Mesendoderm (in vitro differentiated cells): ENCODE measurements at places on chromosomes 16 and 17.
A peak's percentile ranks its signal among the peaks of the same experiment; 100 is the strongest.

GRCh38 chr16:50038756-50039529 lies 13.9 kb downstream of the CNEP1R1 start:
- H3K27me3 ChIP-seq = no peaks in the 10 kb centered on the region
- peaks cover 2% of the 10 kb centered on the region for H3K4me1 ChIP-seq
- H3K36me3 ChIP-seq = no peaks in the 10 kb centered on the region
- DNase-seq = peak; percentile 76
- H3K27ac ChIP-seq = no peak overlapping the region
- H3K4me3 ChIP-seq = no peak overlapping the region

- H3K4me1 ChIP-seq = no peaks in the 10 kb centered on the region
- H3K27me3 ChIP-seq = no peaks in the 10 kb centered on the region
- no peak for DNase-seq
- no peak overlapping the region for H3K27ac ChIP-seq
- no peak overlapping the region for H3K4me3 ChIP-seq
Measured at GRCh38 chr16:50012182-50012581, 12.8 kb upstream of the CNEP1R1 start.

DNA sequence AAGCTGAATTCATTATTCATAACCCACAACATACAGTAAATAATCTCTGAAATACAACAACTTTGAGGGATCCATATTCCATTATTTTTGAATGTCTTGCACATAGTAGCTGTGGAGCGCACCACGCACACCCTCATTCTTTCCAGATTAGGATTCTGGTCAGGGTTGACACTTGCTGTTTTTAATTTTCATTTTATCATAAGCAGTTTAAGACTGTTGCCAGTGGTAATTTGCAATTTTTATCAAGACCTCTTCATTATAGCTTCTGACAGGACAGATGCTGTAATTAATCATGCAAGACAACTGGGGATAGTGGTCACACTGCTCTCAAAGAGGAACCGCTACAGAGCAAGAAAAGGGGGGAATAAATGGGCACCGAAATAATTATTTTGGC lies 109.7 kb downstream of the TOX3 start:
- H3K4me3 ChIP-seq = no peak overlapping the region
- H3K36me3 ChIP-seq = no peaks in the 10 kb centered on the region
- H3K27ac ChIP-seq = no peak overlapping the region
- H3K4me1 ChIP-seq = no peaks in the 10 kb centered on the region
- no peak for DNase-seq
- no peaks in the 10 kb centered on the region for H3K27me3 ChIP-seq

DNA sequence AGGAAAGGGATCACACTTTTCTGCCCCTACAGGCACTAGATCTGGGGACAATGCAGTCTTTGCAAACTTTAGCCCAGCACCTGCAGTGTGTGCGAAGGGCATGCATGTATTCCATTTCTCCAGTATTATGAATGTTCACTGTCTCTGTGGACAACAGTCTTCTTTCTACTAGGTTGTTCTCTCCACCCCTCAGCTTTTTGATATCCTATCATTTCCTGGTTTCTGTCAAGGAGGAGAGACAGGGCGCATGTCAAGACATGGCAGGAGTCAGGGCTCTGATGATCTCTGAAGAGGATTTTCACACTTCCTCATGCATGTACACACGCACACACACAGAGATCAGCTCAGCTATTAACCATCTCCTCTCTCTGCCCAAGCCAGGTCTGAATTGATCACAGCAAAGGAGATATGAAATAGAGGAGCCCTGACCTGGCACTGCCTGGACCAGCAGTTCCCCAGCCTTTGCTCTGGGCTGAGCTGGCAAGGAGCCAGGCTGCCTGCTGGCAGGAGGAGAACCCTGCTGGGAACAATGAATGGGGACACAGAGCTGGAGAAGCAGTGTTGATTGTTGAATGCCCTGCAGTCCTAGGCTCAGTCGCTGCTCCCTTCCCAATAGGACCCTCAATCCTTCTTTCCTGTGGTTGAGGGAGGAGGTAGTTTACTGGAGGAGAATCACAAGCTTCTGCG lies 2.6 kb downstream of the GPR179 start:
- no peak overlapping the region for H3K27ac ChIP-seq
- peak; percentile 66 for DNase-seq
- H3K36me3 ChIP-seq = no peaks in the 10 kb centered on the region
- H3K27me3 ChIP-seq = no peaks in the 10 kb centered on the region
- H3K4me3 ChIP-seq = no peak overlapping the region

DNA sequence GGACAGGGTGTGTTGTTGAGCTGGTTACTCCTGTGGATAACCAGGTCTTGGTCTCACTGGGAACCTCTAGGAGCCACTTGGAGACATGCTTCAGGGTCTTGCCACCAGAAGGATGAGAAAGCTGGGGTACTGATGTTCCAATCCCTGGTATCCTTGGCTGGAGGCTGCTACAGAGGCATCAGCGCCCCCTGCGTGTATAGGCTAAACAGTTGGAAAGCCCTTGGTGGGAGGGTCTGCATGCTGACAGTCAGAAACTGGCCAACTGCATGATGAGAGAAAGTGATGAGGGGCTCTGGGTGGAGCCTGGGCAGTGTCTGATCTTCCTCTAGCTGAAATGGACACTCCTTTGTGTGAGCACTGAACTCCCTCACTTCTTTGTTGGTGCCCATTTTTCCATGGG lies 536.9 kb downstream of the XYLT1 start:
- no peak overlapping the region for H3K27ac ChIP-seq
- H3K4me1 ChIP-seq = peaks cover 10% of the 10 kb centered on the region
- DNase-seq = peak; percentile 55
- no peaks in the 10 kb centered on the region for H3K36me3 ChIP-seq
- H3K4me3 ChIP-seq = no peak overlapping the region

DNA sequence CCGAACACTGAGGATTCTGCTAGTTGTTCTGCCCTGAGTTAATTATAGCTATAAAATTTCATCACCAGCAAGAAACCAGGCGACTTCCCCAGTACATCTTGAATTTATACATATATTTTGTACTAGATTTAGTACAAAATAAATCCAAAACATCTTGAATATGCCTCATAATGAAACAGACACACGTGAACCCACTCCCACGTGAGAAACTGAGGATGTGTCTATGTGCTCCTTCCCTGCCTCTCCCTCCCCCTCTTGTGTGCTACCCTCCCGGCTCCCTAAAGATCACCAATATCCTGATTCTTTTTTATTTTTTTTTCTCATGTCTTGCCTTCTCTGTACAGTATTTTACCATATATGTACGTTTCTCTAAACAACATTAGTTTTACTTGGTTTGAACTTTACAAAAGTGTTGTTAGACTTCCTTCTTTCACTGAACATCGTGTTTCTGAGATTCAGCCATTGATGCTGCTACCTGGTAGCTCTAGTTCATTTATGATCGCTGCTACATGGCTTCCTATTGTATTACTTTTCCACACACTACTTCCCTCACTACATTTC lies 1.1 kb upstream of the LCMT1 start:
- no peaks in the 10 kb centered on the region for H3K27me3 ChIP-seq
- DNase-seq = no peak
- no peak overlapping the region for H3K27ac ChIP-seq
- peaks cover 8% of the 10 kb centered on the region for H3K4me1 ChIP-seq
- H3K4me3 ChIP-seq = no peak overlapping the region
- no peaks in the 10 kb centered on the region for H3K36me3 ChIP-seq

DNA sequence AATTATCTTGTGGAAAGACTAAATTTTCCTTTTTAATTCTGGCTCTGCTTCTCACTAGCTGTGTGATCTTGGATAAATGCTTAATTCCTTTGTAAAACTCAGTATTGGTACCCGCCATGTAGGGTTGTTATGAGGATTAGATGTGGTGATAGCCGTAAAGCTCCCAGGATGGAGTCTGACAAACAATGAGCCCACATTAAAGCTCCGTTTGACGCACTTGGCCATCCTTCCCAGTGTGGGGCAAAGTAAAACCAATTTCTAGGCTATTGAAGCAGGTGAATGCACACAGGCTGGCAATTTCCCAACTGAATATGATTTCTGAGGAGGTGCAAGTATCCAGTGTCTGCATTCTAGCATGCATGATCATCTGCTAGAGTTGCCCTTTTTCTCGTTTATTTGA lies 123.6 kb downstream of the MRTFB start:
- H3K27ac ChIP-seq = no peak overlapping the region
- no peak overlapping the region for H3K4me3 ChIP-seq
- H3K27me3 ChIP-seq = no peaks in the 10 kb centered on the region
- DNase-seq = no peak
- H3K36me3 ChIP-seq = no peaks in the 10 kb centered on the region

DNA sequence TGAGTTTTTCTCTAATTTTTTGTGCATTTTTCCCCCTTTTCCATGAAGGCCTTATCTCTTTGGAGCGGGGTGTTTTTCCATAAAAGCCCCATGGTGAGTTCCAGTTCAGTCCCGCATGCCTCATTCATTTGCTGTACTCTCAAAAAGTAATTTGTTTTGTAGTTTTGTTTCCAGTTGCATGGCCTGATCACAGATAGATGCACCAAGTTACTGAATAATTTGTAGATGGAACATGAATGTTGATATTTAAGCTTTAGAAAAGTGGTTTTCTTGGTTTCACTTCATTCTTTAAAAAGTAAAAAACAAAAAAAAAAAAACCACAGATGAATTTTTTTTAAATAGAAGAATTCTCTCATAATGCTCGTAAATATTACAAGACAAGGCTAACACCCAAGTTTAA lies 349.2 kb downstream of the BCAS3 start:
- no peak overlapping the region for H3K27ac ChIP-seq
- no peaks in the 10 kb centered on the region for H3K36me3 ChIP-seq
- no peak for DNase-seq

DNA sequence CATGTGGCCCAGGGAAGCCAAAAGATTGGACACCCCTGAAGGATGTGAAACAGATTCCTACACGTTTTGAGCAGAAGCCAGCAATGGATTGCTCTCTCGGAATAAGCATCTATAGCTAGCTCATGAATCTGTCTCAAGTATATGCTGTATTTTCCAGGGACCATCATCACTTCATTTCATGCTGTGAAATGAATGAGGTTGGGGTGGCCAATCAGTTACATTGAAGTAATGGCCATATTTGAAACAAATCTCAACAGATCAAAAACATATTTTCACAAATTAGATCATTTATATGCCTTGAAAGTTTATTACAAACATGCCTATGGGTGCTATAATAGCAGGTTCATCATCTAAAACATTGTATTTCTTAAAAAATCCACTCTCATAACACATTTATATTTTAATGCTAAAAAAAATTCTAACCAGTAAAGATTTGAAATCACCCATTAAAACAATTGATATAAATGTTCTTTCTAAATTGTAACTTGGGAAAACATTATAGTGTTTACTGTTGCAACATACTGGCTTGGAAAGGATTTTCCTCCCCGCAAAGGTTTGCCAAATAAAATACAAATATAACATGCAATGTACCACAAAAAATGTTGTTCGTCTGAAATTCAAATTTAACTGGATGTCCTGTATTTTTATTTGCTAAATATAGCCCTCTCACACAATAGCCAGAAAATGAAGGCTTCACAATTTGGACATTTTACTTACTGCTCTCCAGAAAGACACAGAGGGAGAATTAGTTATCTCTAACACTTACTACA lies 743.6 kb downstream of the KCNJ2 start:
- no peak overlapping the region for H3K27ac ChIP-seq
- H3K4me3 ChIP-seq = no peak overlapping the region
- no peak for DNase-seq
- no peaks in the 10 kb centered on the region for H3K4me1 ChIP-seq
- H3K36me3 ChIP-seq = no peaks in the 10 kb centered on the region

- DNase-seq = no peak
- no peak overlapping the region for H3K4me3 ChIP-seq
- no peaks in the 10 kb centered on the region for H3K36me3 ChIP-seq
Measured at GRCh38 chr17:3679531-3680126, 11.0 kb downstream of the EMC6 start.

GRCh38 chr16:85832570-85833218 lies 33.2 kb downstream of the COX4I1 start:
- no peak overlapping the region for H3K27ac ChIP-seq
- H3K4me3 ChIP-seq = no peak overlapping the region
- H3K36me3 ChIP-seq = no peaks in the 10 kb centered on the region
- no peaks in the 10 kb centered on the region for H3K27me3 ChIP-seq

DNA sequence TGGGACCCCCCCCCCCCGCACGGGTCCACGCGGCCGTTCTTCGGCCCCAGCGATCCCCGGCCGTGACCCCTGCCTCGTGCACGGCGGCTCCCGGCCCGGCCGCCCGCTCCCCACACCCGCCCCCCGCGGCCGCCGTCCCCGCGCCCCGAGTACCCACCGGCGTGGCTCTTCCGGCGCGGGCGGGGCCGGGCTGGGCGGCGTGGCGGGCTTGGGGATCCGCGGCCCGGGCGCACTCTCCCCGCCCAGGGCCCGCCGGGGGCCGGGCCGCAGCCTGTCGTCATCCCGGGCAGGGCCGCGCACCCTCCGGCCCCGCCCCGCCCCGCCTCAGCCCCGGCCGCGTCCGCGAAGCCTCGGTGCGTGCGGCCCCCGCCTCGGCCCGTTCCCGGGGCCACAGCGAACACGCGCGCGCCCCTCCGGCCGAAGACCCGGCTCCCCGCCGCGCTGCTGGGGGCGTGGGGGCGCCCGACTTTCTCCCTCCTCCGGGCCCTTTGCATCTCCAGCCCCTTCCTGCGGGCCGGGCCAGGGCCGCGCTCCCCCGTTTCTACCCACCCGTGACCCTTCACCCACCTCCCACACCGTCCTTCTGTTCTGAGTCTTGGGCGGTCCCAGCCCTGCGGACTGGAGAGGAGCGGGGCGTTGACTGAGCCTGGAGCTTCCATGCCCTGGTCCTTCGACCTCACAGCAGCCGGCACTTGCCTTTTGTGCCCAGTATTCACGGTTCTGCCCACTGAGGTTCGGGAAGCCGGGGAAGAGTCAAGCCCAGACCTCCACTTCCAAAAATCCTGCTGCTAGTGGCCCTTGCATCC lies 840 bp downstream of the MYO1C start:
- peak overlapping the region; percentile 84 for H3K4me3 ChIP-seq
- no peaks in the 10 kb centered on the region for H3K27me3 ChIP-seq
- peak overlapping the region; percentile 45 for H3K27ac ChIP-seq
- DNase-seq = no peak
- H3K4me1 ChIP-seq = peaks cover 2% of the 10 kb centered on the region
- peaks cover 2% of the 10 kb centered on the region for H3K36me3 ChIP-seq

DNA sequence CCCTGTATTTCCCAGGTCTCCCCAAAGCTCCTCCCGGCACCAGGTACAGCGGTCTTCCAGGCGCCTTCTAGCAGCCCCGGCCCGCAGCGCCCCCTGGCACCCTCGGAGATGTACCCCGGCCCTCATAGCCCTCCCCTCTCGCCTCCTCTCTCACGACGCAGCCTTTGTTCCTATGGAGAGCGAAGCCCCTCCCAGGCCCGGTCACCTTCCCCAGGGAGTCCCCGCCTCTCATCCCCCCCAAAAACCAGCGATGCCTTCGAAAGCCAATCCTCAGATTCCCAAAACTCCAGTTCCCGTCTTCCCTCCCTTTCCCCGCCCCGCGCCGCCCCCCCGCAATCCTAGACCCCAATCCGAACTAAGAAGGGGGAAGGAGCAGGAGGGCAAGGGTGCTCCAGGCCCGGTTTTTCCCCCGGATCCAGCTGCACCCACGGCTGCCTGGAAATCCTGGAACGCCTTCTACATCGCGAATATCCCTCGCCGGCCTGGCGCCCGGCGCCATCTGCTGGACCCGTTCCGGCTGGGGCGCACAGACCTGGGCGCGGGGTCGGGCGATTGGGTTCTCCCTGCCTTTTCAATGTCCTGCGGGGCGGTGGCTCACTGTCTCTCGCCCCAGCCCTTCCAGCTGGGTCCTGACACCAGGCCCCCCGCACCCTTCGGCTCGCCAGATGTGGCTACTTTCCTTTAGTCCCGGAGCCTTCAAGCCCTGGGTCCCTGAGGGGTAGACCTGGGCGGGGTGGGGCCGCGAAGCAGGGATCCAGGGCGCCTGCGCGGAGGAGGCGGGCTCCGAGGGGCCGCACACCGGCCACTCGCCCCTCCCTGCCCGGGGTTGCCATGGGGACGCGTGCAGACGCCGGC lies at the start of gene DNAH2:
TSS of gene DNAH2 (plus strand) at position 844 of the 855 bp plus-strand sequence. CDS start 1,991 bp downstream, outside the sequence.
- peaks cover 7% of the 10 kb centered on the region for H3K4me1 ChIP-seq
- H3K27ac ChIP-seq = peak within 1 kb of the TSS; percentile 55
- H3K4me3 ChIP-seq = peak within 1 kb of the TSS; percentile 53
- no peaks in the 10 kb centered on the region for H3K27me3 ChIP-seq
